ENCODE measurements at places on chromosomes 11 and 22.

GRCh38 chr11:131204765-131205380 is 165.5 kb upstream of the NTM start:
- no peak for DNase-seq

- DNase-seq = no peak
These were observed 540.3 kb downstream of the NTM start for GRCh38 chr11:131910523-131911387.

- DNase-seq = no peak
These were observed 509.9 kb upstream of the B3GAT1 start for GRCh38 chr11:134921938-134922337.

GRCh38 chr11:8814923-8815240 is 96.1 kb upstream of the AKIP1 start:
- no peak for DNase-seq

GRCh38 chr22:44758344-44758973 is 6.1 kb downstream of the ARHGAP8 start:
- DNase-seq = no peak

DNA sequence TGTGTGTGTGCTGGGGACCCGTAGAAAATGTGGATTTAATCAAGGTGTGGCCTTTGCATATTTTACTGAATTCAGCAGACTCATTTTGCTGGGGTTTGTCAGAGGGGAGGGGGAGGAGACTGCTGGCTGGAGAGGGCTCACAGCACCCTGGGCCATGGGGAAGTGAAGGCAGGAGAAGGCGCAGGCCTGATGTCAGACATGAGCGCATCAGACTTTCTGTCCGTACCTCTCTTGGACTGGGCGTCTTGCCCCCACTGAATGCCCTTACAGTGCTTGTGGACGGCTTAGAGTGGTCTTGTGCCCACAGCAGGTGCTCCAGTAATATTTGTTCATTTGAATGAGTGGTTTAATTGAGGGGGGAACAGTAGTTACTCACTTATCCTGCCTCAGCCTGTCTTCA is 75.2 kb downstream of the TEAD1 start:
- no peak for DNase-seq

DNA sequence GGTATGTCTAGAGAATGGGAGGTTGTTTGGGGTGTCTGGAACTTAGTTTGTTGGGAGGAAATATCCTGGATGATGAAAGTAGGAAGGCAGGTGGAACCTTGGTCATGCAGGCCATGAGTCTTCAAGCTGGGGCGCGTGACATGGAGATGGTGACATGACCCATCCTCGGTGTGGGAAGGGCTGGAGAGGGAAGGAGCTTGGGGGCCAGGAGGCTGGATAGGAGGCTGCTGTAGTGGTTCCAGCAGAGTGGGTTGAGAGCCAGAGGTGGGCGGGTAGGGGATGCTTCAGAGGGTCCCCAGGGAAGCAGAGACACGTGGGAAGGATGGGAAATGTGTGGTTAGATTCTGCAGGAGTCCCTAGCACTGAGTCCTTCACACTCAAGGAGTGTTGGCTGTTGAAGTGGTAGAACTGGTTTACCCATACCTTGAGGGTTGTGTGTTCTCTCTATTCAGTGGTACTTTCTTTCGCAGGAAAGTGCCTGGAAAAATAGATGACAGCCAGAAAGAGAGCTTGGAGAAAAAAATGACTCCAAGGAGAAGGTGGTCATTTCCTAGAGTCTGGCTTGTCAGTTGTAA is 56.8 kb downstream of the LDLRAD3 start:
- no peak for DNase-seq

DNA sequence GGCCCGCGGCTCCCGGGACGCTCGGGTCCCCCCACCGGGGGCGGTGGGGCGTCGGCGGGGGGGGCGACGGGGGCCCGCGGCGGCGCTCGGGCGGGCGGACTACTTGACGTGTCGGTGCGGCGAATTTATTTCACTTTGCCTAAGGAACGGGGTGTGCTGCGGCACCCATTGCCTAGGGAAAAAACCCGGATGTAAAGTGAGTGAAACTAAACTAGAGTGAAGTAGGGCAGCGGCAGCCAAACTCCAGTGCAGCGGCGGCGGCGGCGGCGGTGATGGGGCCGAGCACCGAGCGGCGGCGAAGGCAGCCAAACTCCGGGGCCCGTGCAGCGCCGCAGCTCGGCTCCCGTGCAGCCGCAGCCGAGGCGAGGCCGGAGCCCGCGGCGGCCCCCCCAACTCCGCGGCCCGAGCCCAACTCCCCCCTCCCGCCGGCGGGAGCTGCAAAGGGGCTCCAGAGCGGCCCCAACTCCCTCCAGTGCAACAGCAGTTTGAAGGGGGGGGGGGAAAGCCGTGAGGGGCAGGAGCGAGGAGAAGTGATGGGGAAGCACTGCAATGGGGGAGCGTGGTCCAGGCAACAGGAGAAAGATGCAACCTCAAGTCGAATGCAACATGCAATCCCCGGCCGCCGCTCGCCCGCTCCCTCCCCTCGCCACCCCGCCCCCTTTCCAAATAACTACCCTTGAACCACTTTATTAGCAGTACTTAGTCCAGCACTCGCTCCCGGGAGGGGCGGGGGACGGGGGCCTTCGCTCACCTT is 647 bp upstream of the PHF21A start:
- DNase-seq = peak; percentile 39

DNA sequence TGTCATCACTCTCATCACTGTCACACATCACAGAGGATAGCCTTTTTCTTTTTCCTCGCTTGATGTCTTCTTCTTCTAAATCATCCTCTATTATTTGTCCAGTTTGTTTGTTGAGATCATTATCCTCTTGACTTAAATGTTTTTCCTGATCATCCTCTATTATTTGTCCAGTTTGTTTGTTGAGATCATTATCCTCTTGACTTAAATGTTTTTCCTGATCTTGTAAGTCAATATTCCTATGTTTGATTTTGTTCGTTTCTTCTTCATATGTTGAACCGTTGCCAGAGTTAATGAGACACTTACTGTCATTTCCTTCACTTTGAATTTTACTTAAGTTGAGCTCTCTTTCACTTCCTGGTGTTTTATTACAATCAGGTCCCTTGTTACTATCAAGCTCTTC is 5.6 kb downstream of the CCDC82 start:
- DNase-seq = no peak

GRCh38 chr11:6414874-6415328 is 4.0 kb downstream of the APBB1 start:
- DNase-seq = no peak

GRCh38 chr11:69209421-69210309 is 53.9 kb downstream of the SMIM38 start:
- DNase-seq = no peak

DNA sequence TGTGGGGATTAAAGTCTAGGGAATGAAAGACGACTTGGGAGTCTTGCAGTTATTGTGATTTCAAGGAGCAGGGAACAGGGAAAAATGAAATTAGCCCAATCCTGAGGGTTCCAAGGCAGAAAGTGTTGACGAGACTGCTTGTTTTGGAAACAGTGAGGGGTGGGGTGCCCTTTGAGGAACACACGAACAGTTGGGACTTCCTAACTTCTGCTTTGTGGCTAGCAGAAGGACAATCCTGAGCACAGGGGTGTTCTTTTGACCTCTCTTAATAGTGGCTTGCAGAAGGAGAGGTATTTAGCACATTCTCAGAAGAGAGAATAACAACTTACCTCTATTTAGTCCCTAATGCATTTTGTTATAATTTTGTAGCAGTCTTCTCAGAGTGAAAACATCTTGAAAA is 545.9 kb upstream of the ARHGAP42 start:
- DNase-seq = no peak

- no peak for DNase-seq
These were observed 5.5 kb downstream of the APOL2 start for GRCh38 chr22:36233796-36234195.

GRCh38 chr11:118128721-118129470 is 23.7 kb downstream of the SCN4B start:
- no peak for DNase-seq

All from GF-D8 (cell line).